ENCODE measurements at places on chromosomes 6 and 20.

GRCh38 chr20:11445161-11445560 lies 472.5 kb upstream of the BTBD3 start:
- no peak for DNase-seq

DNA sequence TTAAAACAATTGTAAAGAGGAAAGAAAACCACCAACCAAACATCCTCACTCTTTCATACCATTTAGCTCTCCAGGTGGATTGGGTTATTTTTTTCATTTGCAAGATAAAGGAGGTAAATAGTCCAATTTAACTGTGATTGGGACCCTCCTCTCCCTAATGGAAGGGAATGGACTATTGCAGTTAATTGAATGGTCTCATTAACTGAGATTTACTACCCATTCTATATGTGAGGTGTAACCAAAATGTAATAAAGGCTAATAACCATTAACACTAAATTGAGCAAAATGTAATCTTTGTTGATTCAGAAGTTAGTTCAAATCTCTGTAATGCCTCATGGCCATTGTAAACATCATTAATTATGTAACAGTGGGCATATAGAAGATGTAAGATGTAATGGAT lies 105.0 kb downstream of the KLHL32 start:
- DNase-seq, result peak; percentile 82

DNA sequence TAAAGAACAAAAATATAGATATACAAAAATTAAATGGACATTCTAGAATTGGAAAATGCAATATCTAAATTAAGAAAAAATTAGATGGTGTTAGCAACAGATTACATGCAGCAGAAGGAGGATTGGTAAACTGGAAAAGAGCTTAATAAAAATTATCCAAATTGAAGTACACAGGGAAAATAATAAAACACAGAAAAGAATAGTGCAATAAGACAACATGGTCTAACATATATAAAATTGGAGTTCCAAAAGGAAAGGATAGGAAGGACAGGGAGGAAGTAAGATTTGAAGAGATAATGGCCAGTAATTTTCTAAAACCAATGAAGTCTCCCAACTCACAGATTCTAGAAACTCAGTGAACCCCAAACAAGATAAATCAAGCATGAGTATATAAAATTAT lies 194.5 kb downstream of the TBX18 start:
- no peak for DNase-seq

DNA sequence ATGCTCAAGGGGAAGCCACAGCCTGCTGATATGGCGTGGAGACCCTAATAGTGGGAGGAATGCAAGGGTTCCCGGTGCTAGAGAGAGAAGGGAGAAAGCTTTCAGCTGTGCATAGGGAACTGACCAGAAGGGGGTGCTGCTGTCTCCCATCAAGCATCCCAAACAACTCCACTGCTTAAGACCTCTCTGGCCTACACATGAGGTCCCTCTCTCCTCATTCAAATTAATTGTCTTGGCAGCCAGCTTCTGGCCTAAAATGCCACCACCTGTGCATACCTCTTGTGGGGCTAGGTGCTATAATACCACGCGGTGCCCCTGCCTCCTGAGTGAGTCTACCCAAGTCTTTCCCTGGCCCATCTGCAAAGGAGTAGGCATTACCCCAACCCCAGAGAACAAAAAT lies 14.5 kb downstream of the ADISSP start:
- DNase-seq, result peak; percentile 75

DNA sequence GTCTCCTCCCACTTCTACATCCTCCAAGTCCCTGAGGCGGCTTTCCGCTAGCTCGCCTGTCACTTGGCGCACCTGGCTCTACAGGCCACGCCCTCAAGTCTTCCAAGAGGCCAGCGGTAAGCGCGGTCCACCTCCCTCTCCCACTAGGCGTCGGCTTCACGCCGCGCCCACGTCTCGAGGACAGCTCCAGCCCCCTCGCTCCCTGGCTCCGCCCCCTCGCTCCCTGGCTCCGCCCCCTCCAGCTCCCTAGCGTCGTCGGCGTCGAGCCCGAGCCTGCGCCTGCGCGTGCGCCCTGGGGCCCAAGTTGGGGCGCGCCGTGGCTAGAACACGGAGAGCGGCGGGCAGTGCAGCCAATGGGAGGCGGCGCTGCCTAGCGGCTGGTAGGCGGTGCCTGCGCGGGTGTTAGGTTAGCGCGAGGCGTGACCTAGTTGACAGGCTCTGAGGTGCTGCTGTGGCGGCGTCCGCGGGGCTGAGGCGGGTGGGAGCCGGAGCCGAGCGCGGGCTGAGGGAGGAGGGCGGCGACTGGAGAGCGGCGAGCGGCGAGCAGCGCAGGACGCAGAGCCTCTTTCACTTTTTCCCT lies at the start of gene MACROD2:
Gene MACROD2, plus strand, starts transcription at position 431 of the 580 bp plus-strand sequence.
- peak; percentile 96 for DNase-seq

GRCh38 chr6:79313254-79313653 lies 78.8 kb upstream of the HMGN3 start:
- no peak for DNase-seq

GRCh38 chr6:24231438-24231977 lies 105.5 kb downstream of the NRSN1 start:
- DNase-seq, result no peak

DNA sequence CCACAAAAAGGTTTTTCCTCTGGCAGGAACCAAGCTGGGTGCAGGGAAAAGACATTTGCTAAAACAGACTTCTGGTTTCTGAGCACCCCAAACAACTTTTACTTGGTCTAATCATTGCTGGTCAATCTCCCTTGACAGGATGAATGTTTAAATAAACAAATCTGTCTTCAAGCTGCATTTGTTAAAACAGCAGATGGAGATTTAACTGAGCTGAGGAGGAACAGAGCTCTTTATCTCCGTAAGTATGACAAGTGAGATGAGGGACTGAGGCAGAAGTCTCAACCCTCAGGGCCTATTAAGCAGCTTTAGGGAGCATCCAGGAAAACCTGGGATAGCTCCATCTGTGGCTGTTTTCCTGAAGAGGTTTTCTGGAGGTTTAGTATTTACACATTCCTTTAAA lies 40.6 kb downstream of the NINL start:
- no peak for DNase-seq

DNA sequence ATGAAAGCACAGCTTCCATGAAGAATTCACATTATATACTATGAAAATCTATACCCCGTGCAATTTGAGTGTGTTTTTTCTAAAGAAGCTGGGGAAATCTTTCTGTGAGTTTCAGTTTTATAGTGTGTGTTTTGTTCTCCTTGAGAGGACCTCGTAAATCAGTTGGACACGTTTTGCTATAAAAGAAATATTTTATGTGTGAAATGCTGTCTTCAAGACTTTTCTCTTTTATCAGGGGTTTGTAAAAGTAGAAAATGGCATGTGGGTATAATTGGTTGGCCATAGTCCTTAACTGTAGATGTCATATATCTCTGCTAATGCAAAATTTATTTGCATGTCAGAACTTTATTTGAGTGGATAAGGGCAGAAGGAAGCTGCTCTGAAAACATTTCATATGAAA lies 186.2 kb downstream of the CDH4 start:
- no peak for DNase-seq

- DNase-seq, result no peak
Measured at GRCh38 chr6:159487636-159488035, 205.4 kb downstream of the SOD2 start.

- DNase-seq, result no peak
Measured at GRCh38 chr6:138382498-138383265, 5.0 kb downstream of the SMIM28 start.

GRCh38 chr6:52389626-52390360 lies 27.8 kb downstream of the PAQR8 start:
- no peak for DNase-seq

DNA sequence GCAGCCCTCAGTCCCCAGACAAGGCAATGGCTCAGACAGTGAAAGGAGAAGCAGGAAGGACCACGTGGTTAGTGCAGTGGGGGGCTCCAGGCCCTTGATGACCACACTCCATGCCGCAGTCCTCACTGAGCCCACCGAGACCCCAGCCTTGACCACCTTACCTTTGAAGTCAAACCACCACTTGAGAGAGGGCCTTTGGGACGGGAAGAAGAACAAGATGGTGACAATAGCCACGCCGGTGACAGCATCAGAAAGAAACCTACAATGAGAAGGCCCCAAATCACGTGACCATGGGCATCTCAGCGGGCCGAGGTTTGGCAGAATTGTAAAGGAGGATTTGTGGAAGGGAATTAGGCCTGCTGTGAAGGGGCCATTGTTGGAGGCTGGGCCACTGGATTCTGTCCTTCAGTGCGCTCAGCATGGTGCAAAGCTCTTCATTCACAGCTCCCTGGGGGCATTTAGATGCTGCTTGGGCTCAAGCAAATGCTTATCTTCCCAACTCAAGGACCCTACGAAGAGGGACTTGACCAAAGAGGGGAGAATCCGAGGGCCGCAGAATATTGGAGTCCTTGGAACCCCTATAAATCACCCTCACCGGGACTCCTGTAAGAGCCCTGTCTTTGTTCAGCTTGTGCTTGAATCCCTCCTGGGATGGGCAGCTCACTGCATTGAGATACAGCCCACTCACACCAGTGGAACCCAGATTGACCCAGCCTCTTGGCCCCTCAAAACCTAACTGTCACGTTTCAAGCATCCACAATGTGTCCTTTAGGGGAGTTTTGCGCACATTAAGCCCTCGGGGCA lies 33.2 kb upstream of the OCSTAMP start:
- DNase-seq, result no peak
